ENCODE measurements at places on chromosomes 5 and 9.

GRCh38 chr5:134088994-134089560 lies 25.4 kb upstream of the TCF7 start:
- DNase-seq, result no peak

DNA sequence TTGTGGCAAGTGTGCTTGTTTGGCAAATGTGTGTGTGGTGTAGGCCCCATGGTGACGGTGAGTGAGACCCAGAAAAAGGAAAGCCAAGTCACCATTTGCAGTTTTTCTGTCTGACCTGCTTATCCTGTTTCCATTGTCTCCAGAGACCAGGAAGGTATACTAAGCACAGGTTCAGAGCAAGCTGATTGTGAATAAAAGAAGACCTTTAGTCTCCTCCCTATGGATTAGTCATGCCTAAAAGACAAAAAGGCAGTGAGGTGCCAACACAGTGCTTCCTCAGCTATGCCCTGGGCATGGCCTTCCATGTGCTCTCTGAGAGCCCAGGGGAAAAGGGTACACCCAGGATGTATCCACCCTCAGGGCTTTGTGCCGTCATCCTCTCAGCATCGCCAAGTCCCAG lies 49.2 kb upstream of the SHOC1 start:
- DNase-seq, result no peak

- DNase-seq, result no peak
Measured at GRCh38 chr5:150993422-150993821, 27.0 kb upstream of the GPX3 start.

GRCh38 chr9:121774715-121775613 lies 123.5 kb downstream of the DAB2IP start:
- no peak for DNase-seq

- DNase-seq, result no peak
Measured at GRCh38 chr5:76604838-76605237, 18.4 kb downstream of the F2RL2 start.

GRCh38 chr9:123685489-123686083 lies 244.3 kb downstream of the DENND1A start:
- no peak for DNase-seq

GRCh38 chr5:18329328-18329727 lies 695.1 kb downstream of the TAF11L14 start:
- no peak for DNase-seq

DNA sequence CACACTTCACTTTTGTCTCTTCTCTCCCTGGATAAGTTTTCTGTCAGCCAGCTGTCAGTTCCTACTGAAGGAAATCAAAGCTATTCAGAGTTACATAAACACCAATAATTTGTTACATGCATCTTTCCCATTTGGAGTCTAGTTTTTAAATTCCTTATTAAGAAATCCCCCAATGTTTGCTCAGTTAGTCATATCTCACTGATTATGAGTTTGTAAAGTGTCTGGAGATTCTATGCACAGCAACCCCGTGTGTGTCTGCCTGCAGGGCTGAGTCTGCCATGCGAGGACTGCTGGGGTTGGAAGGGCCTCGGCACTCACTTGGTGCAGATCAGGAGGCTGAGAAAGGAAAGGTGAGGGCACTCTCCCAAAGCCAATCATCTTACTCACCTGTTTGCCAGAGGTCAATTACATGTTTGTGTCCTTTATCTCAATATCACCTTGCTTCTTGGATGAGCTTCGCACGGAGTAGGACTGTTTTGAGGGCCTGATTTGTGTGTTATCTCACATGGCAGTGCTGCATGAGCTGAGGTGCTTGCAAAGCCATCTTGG lies 3.3 kb downstream of the ANKRD34B start:
- DNase-seq, result no peak

- peak; percentile 72 for DNase-seq
Measured at GRCh38 chr5:142829801-142830220, 59.6 kb downstream of the ARHGAP26 start.

DNA sequence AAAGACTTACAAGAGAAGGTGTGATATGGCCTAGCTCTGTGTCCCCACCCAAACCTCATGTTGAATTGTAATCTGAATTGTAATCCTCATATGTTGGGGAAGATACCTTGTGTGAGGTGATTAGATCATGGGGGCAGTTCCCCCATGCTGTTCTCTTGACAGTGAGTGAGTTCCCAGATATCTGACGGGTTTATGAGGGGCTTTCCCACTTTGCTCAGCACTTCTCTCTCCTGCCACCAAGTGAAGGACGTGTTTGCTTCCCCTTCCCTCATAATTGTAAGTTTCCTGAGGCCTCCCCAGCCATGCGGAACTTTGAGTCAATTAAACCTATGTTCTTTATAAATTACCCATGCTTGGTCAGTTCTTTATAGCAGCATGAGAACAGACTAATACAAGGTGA lies 49.0 kb downstream of the CDO1 start:
- no peak for DNase-seq

GRCh38 chr9:69168709-69169217 lies 5.3 kb upstream of the TJP2 start:
- peak; percentile 72 for DNase-seq

DNA sequence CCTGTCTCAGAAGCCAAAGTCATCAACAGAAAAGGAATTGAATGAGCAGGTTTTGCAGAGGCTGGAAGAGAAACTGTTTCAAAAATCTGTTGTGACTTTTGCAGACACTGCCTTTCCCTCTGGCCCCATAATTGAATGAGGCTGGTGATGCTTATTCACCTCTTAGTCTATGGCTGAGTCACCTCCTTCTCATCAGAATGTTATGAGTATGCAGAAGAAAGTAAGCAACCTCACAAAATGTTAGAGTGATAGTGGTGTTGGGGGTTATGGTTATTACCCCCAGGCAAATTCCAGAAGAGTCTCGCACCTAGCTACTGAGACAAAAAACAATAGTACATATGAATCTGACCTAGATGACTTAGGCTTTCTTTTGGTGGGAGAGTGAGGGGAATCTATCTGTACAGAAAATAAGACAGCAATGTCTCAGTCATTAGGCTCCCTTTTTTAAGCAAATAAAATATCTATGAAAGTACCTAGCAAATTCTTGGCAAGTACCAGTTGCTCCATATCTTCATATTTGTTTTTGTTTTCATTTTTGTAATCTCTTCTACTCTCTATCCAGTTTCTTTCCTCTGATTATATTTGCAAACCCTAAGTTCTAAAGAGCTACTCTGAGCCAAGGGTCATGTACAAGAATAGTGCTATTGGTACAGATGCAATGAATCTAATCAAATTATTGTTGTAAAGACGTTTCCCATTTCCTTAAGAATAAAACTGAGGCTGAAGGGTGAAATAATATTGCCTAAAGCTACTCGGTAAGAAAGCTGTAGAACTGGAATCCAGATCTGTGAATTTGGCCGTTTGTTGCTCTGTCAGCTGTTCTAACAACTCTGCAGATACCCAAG lies 498.1 kb upstream of the TNC start:
- no peak for DNase-seq

DNA sequence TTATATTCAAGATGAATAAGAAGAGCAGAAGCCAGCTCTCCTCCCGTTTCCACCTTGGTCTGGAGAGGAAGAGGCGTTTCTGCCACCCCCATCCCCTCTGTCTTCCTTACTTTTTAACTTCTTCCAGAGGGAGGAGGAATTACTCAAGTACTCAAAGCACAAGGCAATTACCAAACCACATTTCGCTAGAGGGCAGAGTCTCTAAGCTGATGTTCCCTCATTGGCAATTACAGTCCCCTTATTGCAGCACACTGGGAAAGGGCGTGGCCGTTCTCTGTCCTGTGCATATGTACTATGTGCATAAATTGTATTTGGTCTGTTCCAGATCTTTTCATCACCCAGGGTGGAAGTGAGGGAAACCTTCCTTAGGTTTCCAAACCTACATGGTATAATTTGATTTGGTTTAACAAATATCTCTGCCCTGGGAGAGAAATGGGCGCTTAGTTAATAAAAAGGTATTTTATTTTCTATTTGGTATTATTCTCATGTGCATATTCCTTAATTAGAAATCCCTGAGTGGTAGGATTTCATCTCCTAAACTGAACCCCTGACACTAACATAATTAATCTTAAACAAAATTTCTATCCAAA lies 29.8 kb upstream of the ALDOB start:
- DNase-seq, result peak; percentile 81

GRCh38 chr9:130029223-130029973 lies 13.6 kb downstream of the FNBP1 start:
- DNase-seq, result no peak

DNA sequence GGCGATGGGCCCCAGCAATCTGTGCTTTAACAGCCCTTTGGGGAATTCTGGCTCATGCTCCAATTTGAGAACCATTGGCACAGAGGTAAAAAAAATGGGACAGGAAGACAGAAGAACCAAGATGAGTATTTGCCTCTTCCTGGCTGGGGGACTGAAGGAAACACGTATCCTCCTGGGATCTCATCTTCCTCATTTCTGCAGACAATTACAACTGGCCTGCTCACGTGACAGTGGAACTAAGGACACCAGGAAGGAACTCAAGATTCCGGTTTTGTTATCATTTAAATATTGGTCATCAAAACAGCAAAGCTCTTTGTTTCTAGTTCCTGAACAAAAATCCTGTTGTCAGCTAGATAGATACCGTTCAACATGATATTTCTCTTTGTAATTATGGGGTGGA lies 216.0 kb upstream of the DAP start:
- peak; percentile 31 for DNase-seq

DNA sequence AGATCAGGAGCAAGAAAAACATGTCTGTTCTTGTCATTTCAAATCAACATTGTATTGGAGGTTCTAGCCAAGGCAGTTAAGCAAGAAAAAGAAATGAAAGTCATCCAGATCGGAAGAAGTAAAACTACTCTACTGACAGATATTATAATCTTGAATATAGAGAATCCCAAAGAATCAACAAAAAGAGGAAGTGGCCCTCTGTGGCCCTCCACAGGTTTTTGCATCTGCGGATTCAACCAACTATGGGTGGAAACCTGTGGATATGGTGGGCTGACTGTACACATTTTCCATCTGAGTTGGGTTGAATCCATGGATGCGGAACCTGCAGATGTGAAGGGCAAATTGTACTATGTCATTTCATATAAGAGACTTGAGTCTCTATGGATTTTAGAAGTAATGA lies 35.1 kb downstream of the GAS1 start:
- no peak for DNase-seq

DNA sequence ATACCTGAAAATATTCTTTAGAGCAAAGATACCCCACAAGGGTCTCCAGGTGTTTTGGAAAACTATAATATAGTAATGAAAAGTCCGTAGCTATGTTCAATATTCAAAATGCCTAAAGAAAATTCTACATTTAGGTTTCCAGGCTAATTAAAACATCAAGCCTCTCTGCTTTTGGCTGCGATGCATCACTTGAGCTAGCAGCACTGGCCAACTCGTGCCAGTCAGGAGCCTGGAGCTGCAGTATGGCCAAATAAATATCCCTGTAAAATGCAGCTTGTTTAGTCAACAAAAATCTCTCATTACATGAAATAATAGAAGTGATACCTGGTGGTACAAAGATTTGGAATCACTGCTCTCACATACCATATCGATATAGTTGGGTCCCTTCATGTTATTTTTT lies 181.1 kb downstream of the ELAVL2 start:
- DNase-seq, result no peak

- DNase-seq, result peak; percentile 46
Measured at GRCh38 chr5:161546470-161547301, at the start of gene GABRB2. GABRB2 (minus strand) TSS chr5:161546725; CDS start chr5:161546643, 82 bp downstream.

GRCh38 chr5:73199671-73200070 lies 26.7 kb downstream of the TMEM174 start:
- DNase-seq, result no peak

GRCh38 chr9:134293611-134294152 lies 32.6 kb upstream of the RXRA start:
- DNase-seq, result peak; percentile 42

DNA sequence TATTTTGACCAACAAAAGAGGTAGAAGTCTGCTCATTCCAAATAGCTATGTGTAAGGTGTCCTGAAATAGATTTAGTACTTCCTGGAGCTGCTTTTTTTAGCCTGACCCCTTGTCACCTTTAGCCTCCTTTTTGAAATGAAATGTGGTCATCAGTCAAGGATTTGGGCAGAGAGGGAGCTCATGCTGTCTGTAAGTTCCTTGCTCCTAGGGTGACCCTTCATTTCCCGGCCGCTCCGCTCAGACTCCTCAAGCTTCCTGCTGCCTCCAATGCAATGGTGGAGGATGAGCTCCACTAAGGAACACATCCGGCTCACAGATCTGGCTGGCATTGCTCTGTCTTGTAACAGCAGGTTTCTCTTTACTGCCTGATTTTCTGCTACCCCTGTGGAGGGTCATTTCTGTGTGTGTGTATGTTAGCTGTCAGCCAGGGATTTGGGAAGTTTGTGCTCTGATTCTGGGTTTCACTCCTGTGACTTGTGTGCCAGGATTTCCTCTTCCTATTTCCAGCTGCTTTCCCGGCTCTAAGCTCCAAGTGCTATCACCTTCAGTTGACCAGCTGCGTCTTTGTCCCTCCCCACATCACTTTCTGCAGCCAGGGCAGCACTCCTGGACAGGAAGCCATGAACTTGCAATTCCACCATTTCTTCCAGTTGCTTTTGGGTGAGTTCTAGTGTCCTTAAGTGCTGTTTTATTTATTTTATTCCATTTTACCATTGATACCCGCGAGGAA lies 265.9 kb downstream of the ICE1 start:
- DNase-seq, result no peak

DNA sequence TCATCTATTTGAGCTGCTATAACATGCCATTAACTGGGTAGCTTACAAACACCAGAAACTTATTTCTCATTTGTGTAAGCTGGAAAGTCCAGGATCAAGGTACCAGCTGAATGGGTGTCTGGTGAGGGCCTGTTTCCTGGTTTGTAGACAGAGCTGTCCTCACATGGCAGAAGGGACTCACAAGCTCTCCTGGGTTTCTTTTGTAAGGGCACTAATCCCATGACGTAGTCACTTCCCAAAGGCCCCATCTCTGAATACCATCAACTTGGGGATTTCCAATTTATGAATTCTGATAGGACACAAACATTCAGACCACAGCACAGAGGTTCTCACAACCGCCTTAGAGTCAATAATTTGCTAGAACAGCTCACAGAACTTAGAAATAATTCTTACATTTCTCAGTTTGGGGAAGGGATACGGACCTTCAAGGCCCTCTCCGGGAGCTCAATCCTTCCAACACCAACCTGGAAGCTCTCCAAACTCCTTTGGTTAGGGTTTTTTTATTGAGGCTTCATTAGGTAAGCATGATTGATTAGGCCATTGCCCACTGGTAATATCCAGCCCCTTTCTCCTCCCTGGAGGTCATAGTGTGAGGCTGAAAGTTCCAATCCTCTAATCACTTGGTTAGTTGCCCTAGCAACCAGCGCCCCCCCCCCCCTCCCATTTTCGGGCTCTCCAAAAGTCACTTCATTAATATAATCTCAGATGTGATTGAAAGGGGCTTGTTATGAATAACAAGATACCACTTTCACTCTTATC lies 7.6 kb upstream of the DNAJA1 start:
- no peak for DNase-seq

- peak; percentile 71 for DNase-seq
Measured at GRCh38 chr9:73143711-73144328, 7.8 kb upstream of the ANXA1 start.

DNA sequence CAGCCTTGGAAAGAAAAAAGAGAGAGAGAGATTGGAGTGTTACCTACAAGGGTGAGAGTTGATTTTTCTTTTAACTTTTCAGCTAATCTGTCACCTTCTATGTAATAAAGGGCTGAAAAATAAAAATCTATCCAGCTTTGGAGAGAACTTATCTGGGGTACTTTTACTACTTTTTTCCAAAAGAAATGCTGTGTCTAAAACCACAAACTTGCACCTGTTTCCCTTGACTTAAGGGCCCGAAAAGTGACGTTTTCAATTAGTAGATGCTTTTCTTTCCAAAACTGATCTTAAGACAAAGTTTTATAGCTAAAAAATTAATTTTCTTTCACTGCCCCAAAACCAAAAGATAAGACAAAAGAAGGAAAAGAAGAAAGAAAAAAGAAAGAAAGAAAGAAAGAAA lies 48.8 kb downstream of the SMIM23 start:
- no peak for DNase-seq
